ENCODE measurements at places on chromosomes 1 and 21.

DNA sequence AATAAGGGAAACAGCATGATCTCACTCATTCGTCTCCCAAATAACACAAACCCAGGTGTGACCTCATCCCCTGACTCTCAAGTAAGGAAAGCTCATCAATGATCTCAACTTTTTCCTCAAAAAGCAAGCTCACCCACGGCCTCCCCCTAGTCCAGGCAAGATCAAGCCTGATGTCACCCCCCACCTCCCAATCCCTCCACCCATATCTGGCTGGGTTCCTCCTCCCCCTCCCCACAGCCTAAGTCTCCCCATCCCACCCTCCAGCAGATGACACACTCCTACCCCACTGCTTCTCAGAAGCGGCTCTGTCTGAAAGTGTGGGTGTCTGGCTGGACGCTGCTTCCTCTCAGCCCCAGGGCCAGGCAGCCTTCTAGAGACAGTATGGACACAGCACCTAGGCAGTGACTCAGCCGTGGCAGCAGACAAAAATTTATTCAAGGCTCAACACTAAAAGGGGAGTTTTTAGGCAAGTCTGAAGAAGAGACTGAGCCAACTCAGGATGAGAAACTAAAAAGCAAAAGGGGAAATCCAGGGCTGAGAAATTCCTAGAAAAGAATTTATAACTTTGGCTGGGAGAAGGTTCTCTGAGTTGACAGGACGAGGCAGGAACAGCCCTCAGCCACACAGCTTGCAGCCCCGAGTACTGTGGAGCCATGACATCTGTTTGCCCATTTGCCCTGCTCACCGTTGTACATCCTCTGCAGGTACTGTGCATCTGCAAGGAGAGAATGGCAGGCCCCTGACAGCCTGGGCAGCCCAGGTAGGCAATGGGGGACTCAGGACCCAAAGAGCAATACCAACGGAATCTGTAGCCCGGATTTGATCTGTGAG lies 81.6 kb upstream of the LRRC8D start:
- no peak for DNase-seq

- DNase-seq = no peak
Measured at GRCh38 chr1:224106568-224107281, 7.2 kb upstream of the FBXO28 start.

- DNase-seq = no peak
Measured at GRCh38 chr1:59055908-59056719, 240.8 kb upstream of the FGGY start.

GRCh38 chr1:17016317-17016661 lies 4.6 kb upstream of the ATP13A2 start:
- no peak for DNase-seq

GRCh38 chr21:32282992-32283391 lies 4.1 kb upstream of the MIS18A start:
- DNase-seq = no peak

- no peak for DNase-seq
Measured at GRCh38 chr21:43290421-43291346, 121.9 kb downstream of the CRYAA start.

GRCh38 chr21:37907076-37907475 lies 9.2 kb downstream of the KCNJ6 start:
- DNase-seq = no peak

- DNase-seq = no peak
Measured at GRCh38 chr1:60427194-60427593, 353.6 kb upstream of the C1orf87 start.

- peak; percentile 31 for DNase-seq
Measured at GRCh38 chr1:32963746-32964460, 706 bp downstream of the RNF19B start.

- no peak for DNase-seq
Measured at GRCh38 chr1:92907949-92908684, 53.1 kb downstream of the DIPK1A start.

DNA sequence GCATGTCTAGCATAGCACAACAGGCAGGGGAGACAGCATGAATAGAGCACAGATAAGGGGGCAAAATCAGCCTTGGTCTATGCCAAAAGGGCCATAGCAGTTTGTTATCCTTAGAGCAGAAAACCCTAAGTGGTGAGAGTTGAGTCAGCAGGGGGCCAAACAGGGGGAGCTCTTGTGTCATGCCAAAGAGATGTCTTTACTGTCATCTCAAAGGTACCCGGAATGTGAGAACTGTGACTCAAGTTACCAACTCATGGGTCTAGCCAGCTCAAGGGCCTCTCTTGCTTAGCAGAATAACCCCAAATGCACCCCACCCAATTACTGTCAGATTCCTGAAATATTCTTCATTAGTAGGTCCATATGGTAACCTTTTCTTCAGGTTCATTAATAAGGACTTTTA lies 45.9 kb upstream of the NRDC start:
- no peak for DNase-seq

GRCh38 chr1:243348331-243348730 lies 92.5 kb downstream of the SDCCAG8 start:
- no peak for DNase-seq

- no peak for DNase-seq
Measured at GRCh38 chr1:19156676-19157075, 53.4 kb downstream of the UBR4 start.

- DNase-seq = no peak
Measured at GRCh38 chr1:219817914-219818313, 110.4 kb downstream of the SLC30A10 start.

- no peak for DNase-seq
Measured at GRCh38 chr1:245332085-245332484, 177.3 kb downstream of the KIF26B start.

DNA sequence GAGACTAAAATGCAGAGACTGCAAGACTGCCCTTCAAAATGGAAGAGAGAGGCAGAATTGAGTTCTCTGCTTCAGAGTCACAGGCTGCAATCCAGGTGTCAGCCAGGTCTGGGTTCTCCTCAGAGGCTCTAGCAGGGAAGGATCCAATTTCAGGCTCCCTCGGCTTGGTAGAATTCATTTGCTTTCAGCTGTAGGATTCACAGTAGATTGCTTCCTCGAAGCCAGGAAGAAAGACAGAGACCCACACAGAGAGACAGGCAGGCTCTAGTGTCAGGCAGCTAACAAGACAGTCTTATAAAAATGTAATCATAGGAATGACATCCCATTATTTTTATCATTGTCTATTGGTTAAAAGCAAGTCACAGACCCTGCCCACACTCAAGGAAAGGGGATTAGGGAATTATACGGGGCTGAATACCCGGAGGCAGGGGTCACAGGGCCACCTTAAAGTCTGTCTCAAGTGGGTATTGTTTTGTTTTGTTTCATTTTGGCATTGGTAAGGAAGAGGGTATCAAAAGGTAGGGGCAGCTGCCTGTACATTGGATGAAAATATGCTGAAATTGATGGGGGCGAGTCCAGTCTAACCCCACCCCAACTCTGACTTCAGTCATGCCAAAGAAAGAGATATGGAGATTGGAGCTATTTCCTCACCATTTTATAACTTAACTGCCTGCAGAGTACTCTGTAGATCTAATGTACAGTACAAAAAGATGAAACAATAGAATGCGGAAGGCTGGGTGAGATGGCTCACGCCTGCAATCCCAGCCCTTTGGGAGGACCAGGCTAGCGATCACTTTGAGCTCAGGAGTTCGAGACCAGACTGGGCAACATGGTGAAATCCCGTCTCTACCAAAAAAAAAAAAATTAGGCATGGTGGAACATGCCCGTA lies 9.5 kb upstream of the TBCE start:
- no peak for DNase-seq

- DNase-seq = no peak
Measured at GRCh38 chr1:88973520-88974137, 18.8 kb downstream of the KYAT3 start.

GRCh38 chr21:38337793-38338192 lies 81.0 kb downstream of the KCNJ15 start:
- DNase-seq = no peak

DNA sequence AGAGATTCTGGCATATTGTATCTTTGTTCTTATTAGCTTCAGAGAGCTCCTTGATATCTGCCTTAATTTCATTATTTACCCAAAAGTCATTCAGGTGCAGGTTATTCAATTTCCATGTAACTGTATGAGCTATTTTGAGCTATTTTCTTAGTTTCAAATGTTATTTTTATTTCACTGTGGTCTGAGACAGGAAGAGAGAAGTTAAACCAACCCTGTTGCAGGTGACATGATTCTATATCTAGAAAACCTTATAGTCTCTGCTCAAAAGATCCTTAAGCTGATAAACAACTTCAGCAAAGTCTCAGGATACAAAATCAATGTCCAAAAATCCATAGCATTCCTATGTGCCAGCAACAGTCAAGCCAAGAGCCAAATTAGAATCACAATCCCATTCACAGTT lies 1644.0 kb upstream of the B3GALT2 start:
- no peak for DNase-seq

DNA sequence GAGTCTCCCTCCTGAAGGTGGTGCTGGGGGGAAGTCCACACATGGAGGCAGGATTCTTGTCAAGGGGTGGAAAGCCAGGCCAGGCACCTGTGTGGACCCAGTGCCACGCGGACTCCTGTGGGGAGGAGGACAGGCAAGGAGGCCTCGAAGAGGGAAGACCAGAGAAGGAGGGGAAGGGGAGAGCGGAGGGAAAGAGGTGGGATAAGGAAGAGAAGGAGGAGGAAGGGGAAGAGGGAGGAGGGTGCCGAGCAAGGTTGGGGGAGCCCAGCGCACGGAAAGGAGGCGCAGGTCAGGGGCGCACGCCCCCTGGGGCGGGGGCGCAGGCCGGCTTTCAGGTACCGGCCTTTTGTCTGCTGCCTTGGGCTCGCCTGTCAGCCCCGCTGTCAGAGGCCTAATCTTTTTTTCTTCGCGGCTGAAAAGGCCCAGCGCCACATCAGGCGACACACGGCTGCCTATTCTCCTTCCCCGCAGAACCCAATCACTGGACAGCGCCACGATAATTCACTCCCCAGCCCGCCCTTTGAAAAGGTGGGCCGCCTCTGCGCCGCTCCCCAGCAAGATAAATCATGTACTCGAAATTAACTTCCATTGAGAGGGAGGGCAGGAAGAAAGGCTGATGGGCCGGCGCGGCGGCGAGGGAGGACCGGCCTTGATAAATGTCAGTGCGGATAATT lies 42.5 kb downstream of the PRDM16 start:
- no peak for DNase-seq

GRCh38 chr21:18023157-18023556 lies 204.0 kb upstream of the C21orf91 start:
- DNase-seq = no peak

GRCh38 chr1:203570805-203571204 lies 55.8 kb upstream of the ATP2B4 start:
- no peak for DNase-seq

DNA sequence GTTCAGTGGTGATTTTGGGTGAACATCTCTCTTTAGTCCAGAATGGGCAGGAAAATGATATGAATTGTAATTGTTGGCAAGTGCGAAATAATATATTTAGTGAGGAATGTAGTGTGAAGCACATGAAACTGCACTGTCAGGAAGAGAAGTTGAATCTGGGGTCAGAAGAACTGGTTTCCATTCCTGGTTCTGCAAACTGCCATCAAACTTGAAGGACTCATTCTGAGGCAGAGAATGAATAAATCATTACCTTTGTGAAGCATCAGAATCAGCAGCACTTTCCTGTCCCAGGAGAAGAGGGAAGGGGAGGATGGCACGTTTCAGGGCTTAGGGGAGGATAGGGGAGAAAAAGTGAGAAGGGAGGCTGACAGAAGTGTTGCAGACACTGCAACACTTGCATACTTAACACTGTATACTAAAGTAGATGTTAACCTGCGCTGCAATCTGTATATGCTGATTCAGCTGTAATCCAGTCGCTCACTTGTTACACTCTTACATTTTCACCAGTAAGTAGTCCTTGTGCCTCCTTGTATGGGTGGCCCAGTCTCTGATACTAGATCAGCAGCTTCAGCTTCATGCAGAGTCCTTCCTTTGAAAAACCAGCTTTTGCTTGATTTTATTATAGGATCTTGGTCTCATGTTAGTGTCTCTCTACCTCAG lies 10.5 kb upstream of the RPTN start:
- DNase-seq = no peak

DNA sequence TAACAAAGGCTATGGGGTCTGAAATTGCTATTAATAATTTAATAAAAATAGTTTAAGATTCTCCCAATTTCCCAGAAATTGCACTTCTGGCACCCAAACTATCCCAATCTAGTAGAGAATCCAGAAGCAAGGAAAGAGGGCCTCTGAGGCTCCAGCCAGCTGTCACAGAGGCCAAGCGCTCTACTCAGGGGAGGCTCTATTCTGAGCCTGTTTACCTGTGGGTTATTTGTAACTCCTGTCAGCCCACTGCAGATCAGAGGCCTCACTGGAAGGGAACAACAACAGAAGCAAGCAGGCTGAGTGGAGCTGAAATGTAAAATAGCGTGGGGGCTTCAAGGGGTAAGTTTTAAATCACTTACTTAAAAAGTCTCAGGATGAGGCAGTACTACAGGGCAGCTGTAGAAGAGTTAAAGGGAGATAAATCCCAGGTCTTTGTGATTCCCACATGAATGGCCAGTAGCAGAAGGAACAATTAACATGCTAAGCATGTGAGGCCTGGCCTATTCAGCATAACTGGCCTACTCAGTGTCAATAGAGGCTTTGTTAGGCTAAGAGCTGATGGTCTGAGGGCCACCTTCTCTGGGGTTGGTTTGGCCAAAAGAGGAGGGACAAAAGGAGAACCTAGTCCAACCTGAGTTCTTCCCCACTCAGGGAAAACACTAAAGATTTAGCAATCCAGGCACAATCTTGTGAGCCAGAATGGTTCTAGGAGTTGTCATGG lies 12.8 kb downstream of the ZNF687 start:
- DNase-seq = no peak

DNA sequence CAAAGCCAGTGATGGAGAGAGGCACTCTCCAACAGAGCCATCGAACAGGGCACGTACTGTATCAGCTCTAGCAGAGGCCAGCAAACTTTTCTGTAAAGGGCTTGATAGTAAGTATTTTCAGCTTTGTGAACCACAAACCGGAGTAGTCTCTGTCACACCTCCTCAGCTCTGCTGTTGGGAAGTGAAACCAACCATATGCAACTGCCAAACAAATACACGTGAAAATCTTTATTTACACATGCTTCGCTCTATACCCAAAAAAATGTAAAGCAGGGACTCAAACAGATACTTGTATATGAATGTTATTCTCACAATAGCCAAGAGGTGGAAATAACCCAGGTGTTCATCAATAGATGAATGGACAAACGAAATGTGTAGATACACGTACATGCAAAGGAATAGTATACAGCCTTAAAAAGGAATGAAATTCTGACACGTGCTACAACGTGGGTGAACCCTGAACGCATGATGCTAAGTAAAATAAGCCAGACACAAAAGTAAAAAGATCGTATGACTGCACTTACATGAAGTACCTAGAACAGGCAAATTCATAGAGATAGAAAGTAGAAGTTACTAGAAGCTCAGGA lies 39.0 kb downstream of the SETD4 start:
- no peak for DNase-seq

DNA sequence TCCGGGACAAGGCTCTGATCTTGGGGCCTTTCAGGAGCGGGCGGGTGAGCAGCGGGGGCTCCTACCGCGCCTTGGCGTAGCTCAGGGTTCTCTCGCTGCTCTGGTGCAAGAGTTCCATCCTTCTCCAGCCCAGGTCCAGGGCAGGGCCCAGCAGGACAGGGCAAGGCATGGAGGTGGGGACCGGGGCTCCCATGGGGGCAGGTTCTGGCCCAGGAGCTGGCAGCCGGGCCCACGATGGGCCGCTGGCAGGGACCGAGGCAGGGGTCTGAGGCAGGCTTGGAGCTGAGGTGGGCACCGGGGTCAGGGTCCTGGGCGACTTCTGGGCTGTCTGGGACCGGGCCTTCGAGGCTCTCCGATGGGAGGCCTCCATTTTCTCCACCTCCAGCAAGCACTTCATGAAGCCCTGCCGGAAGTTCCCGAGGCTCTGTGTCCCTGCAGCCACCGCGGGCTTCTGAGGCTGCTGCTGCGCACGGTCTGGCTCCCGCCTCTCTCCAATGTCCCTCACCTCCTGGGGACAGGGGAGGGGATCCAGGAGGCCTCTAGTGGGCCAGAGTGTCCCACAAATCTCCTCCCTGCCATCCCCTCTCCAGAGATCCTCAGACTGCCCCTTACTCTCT lies 27.6 kb downstream of the SPATA21 start:
- DNase-seq = no peak

Measured in stimulated activated CD8-positive, alpha-beta memory T cell treated with anti-CD3 and anti-CD28 coated beads, Interleukin-4, amount 100 ng/mL, for 1 hour (primary cell).